AG04450 (cell line): ENCODE measurements at places on chromosomes 1 and 21.

DNA sequence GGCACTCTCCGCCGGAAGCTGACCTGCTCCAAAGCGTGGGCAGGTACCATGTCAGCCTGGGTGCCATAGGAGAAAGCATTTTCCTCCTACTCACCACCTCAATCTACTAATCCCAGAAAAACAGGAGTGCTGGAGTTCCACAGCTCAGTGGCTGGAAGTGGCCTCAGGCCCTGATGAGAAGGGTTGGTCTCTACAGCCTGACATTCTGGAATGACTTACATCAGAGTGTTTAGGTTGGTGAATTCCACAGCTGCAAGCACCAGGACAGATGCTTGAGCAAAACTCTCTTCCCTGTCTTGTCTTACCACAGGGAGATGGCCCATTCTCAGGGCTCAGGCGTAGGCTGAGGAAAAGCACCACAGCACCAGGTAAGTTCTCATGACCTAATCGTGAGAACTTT lies 5.5 kb downstream of the SEC16B start:
- DNase-seq, result no peak

DNA sequence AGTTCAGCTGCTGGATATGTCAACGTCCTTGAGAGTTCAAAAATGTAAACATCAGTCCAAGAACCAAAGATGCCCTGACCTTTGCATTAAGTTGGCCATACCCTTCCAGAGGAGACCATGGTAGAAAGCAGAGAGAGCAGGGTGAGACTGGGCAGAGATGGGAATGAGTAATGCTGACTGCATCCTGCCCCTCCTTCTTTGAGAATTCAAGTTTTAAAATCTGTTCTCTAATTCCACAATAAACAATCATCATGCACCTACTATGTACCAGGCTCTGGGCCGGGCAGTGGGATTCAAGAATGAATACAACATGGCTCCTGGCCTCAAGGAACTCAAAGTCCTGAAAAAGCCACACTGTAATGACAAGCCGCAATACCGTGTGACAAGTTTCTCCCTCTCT lies 3.9 kb upstream of the HAO2 start:
- DNase-seq, result no peak

DNA sequence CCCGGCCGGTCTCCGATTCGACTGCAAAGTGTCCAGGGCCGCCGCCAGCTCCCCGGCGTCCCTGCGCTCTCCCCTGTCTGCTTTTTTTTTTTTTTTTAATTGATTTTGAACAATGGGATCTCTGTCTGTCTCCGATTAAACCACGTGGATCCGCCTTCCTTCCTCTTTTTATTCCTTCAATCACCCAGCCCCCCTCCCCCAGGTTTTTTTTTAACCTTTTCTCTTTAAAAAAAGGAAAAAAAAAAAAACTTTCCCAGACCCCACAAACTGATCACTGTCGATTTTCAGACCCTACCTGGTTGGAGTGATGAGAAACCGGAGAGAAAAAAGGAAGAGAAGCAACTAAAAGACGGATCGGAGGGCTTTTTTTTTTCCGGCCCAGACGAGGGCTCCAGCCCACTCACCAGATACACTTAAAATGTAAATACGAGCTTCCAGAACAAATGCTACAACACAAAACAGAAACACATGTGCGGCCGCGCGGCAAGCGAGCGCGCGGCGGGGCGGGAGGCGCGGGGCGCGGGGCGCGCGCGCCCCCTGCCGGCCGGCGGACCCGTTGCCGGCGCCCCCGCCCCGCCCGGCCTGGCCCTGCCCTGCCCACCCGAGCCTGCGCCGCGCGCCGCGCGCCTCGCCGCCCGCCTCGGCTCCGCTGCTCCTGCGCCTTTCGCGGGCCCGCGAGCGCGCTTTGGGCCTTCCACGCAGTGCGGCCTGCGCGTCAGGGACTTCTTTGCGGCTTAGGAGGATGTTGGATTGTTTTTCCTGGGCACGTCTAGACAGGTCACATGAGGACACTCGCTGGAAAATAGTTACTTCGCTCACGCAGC lies at the start of gene RCC2:
Gene RCC2 (minus strand): TSS at position 428 of the 824 bp plus-strand sequence. CDS start 1,163 bp downstream, outside the sequence.
- peak; percentile 54 for DNase-seq

DNA sequence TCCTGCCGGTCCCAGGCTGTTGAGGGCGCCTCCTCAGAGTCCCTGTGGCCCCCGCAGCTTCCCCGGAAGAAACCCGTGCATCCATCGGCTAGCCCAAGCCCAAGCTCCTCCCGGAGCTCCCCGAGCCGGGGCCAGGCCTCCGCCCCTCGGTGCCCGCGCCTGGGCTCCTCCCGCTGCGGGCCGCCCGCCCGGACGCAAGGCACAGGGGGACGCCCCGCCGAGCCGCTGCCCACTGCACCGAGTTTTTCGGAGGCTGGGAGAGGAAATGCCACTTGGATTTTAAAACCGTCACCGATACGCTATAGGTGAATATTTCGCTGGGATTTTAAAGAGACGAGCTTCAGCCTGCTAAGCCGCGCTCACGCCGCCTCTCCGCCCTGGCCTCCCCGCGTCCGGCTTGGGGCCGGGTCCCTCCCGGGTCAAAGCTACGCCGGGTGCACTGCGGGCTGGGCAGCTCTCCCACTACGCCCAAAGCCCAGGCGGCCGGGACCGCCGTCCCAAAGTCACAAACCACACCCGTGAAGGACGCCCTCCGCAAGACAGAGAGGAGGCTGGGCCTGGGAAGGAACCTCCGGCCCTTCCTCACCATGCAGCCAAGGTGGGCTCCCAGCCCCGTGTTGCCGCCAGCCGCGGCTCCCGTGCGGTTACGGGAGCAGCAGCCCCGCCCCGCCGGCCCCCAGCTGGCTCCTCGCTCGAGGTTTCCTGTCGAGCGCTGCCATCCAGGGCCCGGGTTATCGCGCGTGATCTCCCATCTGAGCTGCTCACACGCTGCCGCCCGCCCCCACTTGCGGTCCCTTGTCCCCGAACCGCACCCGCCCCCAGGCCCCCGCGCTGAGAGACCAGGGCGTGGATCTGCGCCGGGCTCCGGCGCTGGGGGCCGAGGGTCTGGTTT lies 63.2 kb downstream of the CD247 start:
- DNase-seq, result no peak

- DNase-seq, result no peak
These were observed 57.9 kb downstream of the RNF187 start for GRCh38 chr1:228544921-228545591.

DNA sequence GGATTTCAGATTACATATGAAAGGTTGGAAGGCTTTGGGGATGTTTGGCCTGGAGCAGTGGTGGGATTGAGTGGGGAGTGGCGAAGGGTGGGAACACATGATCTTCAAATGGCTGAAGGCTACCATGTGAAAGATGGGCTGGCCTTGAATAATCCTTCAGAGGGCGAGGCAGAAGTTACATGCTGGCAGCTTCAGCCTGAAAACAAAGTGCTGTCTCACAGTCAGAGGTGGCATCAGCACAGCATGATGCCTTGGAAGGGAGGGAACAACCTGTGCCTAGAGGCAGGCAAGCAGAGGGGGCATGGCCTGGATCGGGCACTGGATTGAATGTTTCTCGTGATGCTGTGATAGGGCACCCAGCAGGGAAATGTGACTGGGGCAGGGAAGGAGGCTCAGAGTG lies 130.8 kb downstream of the BEND5 start:
- DNase-seq, result no peak

DNA sequence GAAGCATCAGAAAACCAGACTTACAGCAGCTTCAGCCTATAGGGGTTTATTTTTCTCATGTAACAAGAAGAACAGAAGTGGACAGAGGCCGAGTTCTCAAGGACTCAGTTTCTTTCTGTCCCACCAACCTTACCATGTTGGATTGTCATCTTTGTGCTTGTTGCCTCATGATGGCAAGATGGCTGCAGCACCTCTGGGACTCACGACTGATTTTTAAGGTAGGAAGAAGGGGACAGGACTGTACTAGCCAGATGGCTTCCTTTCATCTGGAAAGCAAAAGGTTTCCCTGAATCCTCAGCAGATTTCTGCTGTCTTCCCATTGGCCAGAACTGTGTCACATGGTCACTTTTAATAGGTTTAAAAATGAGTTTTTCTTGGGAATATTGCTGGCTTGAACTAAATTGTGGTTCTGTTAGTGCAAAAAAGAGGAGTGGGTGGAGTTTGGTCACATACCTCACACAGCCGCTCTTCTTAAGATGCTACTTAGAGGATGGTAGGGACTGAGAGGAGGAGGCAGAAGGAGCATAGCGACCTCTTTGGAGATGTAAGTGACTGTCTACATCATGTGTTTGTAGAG lies 48.1 kb upstream of the ENAH start:
- no peak for DNase-seq

GRCh38 chr21:42503711-42504110 lies 7.7 kb upstream of the RSPH1 start:
- no peak for DNase-seq

DNA sequence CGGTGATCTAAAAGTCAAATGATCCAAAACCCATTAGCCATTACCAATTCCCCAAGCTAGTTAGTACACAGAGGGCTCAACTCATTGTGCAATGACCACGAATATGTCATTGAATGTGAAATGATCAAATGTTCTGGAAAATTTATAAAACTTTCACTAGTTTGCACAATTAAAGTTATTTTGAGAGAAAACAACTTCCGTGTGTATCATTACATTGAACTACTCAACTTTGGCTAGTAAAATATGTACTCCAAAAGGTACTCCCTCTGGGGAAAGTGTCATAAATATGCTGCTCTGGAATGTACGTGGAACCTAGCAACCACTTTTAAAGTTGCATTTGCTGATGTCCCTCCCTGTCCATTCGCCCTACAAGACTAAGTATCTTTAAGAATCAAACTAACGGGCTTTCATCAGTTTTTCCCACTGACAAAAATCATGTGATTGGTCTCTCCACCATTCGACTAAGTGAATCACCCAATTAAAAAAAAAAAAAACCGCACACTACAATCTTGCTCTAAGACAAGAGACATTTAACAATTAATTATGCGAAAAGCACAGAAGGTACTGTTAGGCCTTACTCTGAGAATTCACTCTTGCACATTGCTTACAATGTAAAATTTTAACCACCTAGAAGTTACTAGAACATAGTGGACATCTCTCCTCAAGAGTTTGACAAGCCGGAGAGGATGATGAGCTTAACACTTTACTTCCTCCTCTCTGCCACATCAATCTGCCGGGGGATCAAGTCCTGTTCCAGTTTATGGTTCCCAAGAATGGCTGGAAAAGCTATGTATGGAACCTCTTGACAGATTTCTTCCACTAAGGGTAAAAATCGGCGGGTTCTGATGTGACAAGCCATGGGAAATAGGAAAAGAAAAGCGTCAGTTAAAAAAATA lies 1.2 kb downstream of the ACBD3 start:
- no peak for DNase-seq
